ENCODE measurements at places on chromosomes 7 and 10.

DNA sequence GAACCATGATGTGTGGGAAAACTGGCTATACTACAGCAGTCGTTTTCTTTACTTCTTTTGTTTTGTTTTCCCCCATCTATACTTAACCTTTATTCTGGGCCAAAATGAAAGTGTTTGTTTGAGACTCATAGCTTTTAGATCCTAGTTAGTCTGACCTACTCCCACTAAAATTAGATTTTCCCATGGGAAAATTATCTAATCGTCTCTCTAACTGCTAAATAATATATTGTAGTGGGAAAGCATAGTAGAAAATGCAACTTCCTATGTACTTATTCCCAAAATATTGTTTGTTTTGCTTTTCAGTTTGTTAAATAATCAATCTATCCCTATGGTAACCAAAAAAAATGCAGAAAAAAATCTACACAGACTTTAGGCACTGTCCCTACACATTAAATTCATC, 96.6 kb downstream of the NOC3L start:
- no peak for DNase-seq

GRCh38 chr7:37511915-37512314, 63.3 kb upstream of the ELMO1 start:
- DNase-seq: no peak

GRCh38 chr10:7593905-7594304, 72.9 kb downstream of the ITIH5 start:
- no peak for DNase-seq

GRCh38 chr10:5965266-5965665, 12.1 kb downstream of the IL15RA start:
- DNase-seq: no peak

GRCh38 chr7:18978108-18978495, 139.3 kb downstream of the TWIST1 start:
- no peak for DNase-seq

DNA sequence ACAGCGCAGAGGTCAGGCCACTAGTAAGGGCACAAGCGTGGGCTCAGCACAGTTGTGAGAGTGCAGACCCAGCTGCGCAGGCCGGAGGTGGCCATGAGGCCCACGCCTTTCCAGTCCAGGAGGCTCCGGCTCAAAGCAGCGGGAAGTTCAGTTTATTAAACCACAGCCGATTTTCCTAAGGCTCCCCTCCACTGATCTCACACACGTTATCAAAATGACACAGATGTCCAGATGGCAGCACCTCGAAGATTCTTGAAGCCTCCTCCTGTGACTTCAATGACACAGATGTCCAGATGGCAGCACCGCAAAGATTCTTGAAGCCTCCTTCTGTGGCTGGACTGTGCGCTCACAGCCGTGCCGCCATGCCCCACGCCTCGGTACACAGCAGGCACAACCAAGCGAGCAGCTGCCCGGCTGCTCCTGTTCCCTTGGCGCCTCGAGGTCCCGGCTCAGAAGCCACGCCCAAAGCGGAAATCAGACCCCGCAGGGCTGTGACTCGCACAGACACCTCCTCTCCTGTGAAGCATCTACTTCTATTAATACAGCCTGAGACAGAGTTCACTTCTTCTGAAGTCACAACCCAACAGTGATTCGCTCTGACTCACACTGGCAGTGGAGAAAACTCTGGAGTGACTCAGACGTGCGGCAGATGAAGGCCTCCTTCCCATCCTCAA, 122.7 kb downstream of the MAD1L1 start:
- DNase-seq: no peak

DNA sequence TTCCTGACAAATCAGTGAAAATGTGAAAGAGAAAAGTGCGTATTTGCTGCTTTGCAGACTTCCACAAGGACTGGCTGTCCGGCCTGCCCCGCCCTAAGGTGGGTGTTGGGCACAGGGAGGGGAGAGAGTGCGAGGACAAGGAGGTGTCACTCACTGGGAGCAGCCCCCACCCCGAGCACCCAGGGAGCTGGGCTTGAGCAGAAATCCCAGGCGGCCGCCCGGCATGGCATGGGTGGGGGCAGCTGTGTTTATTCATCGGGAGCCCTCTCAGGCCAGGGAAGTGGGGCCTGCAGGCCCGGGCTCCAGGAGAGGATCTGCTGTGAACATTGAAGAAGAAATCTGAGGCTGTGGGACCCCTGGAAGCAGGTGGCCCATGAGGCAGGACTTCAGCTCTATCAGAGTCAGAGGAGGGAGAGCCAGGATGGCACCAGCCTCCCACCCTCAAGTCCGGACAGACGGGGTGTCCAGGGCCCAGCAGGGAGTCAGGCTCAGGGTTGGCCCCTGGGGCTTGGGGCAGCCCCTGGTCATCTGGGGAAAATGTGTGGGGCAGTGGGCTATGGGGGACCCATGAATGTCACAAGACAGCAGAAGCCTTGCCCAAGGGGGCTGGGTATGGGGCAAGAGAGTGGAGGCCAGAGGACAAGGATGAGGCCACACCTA, 164.4 kb upstream of the PPP2R2D start:
- no peak for DNase-seq

- DNase-seq: no peak
These were observed 31.9 kb downstream of the SLK start for GRCh38 chr10:103998805-103999204.

- DNase-seq: no peak
These were observed 253.5 kb downstream of the ABCA13 start for GRCh38 chr7:48424731-48425130.

DNA sequence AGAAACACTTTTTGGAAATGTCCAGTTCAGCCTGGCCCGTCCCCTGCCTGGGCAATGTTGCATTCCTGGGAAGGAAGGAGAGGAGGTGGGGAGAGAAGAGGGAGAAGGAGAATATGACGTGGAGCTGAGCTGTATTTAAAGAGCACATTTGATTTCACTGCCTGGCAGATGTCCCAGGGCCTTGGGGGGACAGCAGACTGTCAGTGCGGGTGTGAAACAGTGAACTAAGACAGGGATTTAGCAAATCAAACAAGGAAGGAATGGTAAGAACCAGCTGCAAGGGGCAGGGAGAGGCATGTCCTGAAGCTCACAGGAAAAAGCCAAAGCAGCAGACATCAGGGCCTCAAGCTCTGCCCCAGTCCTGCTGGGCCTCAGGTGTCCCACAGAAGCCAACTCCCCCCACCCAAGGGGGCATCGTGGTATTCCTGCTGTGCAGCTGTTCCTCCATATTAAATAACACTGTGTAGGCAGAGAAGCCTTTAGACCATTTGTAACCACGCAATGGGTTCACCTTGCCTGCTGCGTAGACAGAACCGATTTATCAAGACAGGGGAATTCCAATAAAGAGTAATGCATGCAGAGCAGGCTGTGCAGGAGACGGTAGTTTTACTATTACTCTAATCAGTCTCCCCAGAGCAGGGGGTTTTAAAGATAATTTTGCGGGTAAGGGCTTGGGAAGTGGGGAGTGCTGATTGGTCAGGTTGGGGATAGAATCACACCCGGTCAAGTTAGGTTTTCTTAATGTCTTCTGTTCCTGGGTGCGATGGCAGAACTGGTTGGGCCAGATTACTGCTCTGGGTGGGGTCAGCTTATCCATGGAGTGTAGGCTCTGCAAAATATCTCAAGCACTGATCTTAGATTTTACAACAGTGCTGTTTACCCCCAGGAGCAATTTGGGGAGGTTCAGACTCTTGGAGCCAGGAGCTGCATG, 18.3 kb downstream of the LEP start:
- DNase-seq: no peak

- DNase-seq: peak; percentile 82
These were observed 517.4 kb downstream of the PARD3 start for GRCh38 chr10:34297541-34298345.

DNA sequence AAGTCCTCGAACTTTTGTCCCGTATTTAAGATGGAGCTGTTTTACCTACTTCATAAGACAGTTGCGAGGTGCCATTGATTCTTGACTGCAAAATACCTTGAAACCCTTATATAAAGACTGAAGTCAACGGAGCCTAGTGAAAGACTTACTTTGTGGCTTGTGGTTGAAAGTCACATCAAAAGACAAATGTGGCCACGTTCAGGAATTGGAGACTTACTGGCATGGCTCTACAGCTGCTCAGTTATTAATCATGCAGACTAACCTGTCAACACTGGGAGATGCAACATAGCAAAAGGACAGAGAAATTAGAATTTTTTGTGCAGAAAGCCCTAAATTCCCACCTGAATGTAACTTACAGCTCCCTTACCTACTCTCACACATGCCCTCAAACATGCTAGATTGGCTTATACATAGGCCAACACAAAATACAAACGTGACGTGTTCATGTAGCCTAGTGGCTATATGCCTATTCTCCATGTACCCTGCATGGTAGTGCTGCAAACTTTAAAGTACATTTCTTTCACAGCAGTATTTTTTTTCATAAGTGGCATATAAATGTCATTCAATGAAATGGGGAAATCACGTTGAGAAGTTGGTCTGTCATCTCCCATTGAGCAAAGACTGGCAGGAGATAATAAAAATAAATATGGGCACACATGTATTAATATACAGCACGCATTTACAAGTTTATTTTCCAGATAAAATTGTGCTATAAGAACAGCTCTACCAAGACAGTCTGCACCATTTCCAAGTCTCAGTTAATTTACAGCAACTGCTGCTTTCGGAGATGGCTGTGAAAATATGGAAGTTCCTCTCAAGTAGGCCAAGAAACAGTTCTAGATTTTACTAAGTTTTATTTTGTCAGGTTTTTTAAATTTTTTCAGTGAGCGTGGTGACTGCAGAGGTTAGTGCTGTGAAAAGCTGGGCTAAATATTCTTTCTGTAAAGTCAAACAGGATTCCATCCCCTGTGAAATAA, 170.4 kb upstream of the C7orf33 start:
- no peak for DNase-seq

DNA sequence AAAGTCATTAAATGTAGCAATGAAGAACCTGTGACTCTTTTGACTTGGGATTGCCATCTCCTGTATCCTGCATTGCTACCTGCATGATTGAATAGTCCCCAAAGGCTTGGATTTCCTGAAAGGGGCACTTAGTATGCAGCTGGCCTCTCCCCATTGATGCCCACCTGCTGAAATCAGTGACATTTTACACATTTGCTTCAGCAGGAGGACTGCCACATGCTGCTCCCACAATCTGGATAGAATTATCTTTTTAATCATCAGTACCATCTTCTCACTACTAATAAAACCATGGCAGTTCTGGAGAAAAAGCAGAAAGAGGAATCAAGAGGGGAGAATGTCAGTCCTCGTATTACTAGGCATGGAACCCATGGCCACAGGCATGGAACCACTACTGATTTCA, 67.8 kb downstream of the SLC13A1 start:
- DNase-seq: no peak

DNA sequence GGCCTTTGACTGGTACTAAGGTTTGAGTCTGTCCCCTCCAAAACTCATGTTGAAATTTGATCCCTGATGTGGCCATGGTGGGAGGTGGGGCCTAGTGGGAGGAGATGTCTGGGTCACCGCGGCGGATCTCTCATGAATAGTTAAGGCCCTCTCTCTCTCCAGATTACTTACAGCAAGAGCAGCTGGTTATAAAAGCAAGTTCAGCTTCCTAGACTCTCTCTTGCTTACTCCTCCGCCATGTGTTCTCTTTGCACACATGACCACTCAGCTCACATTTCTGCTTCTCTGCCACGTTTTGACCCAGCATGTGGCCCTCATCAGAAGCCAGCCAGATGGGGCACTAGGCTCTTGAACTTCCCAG, 29.9 kb upstream of the ZMIZ1 start:
- no peak for DNase-seq

- no peak for DNase-seq
These were observed 7.3 kb downstream of the ZNF503 start for GRCh38 chr10:75394221-75394620.

DNA sequence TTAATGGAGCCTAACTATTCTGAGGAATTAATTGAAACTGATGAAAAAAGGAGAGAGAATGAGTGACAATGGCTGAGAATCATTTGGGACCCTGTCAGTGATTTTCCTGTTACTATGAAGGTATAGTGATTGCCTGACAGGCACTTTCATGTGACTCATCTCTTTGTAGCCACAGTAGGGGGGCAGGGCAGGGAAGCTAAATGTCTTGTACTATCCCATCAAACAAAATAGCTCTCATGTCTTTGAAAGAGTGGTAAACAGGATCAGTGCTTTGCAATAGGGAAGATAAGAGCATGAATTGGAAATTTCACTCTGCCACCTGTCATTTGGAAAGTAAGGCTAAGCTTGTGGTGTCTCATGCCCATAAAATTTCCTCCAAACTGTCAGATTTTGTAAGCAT, 94.5 kb upstream of the GSDME start:
- DNase-seq: no peak

DNA sequence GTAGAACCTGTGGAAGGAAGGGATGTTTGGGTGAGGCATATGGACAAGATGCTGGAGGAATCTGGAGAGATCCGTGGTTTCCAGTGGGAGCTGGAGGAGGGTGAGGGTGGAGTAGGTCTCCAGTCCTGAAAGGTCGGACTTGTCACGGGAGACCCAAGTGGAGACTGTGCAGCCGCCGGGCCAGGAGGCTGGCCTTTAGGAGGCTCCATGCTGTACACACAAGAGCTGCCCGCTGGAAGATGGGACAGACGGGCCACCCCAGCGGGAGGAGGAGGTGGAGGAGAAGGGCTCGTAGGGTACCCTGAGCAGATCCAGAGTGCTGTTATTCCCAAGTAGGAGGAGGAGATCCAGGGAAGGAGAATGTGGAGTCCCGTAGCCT, 106.7 kb downstream of the NKX6-2 start:
- no peak for DNase-seq

DNA sequence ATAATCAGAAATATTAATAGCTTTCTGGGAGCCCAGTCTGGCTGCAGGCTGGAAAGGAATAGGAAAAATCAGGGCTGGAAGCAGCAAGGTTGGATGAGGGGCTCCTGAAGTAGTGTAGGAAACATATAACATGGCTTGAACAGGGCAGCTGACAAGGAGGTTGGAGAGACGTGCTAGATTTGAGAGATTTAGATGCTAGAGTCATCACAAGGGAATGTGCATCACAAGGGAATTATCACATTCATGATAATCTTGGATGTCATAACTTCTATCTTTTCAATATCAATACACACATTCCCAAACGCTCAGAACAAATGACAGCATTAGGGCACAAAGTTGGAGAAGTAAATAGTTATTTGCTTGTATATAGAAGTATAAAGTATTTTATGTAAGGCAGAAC, 120.9 kb upstream of the EGFR start:
- no peak for DNase-seq

DNA sequence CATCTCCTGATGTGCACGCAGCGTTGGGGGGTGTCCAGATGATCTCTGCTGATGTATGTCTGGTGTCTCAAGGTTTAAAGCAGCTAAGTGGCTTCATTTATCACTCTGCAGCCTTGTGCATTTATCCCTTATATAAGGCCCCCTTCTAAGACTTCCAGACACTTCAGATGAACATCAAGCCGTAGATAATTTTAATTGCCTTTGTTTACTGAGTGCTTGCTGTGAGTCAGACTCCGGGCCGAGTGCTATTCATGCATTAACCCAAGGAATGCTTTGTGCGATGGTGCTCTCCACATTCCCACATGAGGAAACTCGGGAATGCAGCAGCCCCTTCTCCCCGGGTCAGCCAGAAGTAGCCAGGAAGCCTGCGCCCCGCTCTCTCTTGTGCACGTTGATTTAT, 328.6 kb upstream of the COBL start:
- DNase-seq: no peak

Data from large intestine (tissue), 12 donors.